ENCODE measurements at places on chromosomes 5 and 9. TPM values are rescaled to one million over a fixed set of nuclear protein-coding genes. Genes with fewer than 3 reads are reported as not detected.

GRCh38 chr5:149581931-149582768 lies 852 bp downstream of the ARHGEF37 start:
- no peak overlapping the region for H3K27ac ChIP-seq
- H3K36me3 ChIP-seq, result no peaks in the 10 kb centered on the region
- H3K4me1 ChIP-seq, result peaks cover 27% of the 10 kb centered on the region
- no peak for DNase-seq

DNA sequence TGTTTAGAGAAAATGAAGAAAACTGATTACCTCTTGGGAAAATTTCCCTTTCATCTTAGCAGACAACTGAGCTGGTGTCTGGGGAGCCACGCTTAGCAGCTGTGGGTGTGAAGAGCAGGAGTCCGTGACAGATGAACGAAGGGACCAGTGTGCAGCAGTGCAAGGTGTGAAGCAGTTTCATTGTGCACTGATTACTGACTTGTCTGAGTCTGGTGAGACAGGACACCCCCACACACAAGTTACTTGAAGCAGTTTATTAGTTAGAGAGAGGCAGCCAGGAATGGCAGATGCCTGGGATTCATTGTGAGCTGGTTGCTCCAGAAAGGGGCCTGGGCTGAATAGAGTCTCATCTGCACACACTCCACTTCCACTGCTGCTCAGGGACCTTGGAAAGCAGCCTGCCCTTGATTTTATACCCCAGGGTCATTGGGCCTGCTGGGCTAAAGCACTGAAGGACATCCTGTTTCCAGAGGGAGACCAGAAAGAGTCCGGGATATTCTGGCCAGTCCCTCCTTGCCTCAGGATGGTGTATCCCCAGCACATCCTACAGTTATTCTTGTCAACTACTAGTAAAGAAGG lies 47.4 kb downstream of the FBXL7 start:
- H3K4me1 ChIP-seq, result no peaks in the 10 kb centered on the region
- DNase-seq, result no peak
- H3K36me3 ChIP-seq, result no peaks in the 10 kb centered on the region
- H3K27me3 ChIP-seq, result no peaks in the 10 kb centered on the region
- no peak overlapping the region for H3K27ac ChIP-seq

The BTNL3 gene
- total RNA-seq, result not detected

The LOX gene
- 0.73 TPM for total RNA-seq
